ENCODE measurements at places on chromosomes 6 and 20.

- peak; percentile 48 for DNase-seq
These were observed 1.9 kb downstream of the L3MBTL3 start for GRCh38 chr6:130020073-130020906.

DNA sequence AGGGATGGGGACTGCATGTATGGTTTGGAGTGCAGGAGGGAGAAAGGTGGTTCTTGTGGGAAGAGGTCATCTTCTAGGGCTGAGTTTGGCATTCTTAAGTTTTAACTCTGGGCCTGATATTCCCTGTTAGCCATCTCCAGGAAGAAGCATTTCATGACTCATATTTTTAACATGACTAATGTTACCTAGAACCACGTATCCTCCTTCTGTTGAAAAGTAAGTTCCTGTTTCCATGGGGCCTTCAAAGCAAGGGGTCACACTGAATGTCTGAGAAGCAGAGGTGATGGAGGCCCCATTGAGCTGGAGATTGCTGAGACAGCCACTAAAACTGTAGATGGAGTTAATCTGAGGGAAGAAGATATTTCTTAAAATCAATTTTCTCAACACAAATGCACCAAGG is 30.2 kb downstream of the FAM229B start:
- no peak for DNase-seq

DNA sequence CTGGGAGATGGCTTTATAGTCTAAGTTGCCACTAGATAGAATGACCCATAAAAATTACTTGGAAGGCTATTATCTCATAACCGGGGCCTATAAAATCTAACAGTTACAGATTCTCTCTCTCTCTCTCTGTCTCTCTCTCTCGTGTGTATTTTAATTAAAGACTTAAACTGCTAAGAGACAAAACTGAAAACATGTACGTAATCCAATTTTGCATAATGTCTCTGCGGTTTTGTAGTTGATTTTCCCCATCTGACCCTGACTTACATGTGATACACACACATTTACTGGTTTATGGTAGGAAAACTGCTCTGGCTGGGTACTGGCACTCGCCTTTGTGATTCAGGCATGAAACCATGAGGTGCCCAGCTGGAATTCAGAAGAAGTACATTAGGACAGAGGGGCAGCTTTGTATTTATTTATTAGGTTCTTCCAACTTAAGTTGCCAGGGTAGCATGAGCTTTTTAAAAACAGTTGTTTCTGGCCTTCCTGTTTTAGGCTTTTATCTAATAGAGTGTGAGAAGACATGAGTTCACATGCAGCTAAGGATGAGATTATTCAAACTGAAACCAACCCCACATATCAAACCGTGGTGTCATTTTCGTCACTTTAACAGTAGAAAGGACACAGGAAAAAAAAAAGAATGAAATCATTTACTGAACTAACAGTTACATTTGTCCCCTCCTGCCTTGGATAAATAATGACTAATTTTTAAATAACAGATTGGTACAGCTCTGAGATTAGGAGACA is 182.5 kb downstream of the GMPR start:
- DNase-seq = no peak

GRCh38 chr20:44643596-44644229 is 7.8 kb downstream of the ADA start:
- peak; percentile 50 for DNase-seq

- no peak for DNase-seq
These were observed 215.9 kb upstream of the KCNG1 start for GRCh38 chr20:51238675-51239305.

DNA sequence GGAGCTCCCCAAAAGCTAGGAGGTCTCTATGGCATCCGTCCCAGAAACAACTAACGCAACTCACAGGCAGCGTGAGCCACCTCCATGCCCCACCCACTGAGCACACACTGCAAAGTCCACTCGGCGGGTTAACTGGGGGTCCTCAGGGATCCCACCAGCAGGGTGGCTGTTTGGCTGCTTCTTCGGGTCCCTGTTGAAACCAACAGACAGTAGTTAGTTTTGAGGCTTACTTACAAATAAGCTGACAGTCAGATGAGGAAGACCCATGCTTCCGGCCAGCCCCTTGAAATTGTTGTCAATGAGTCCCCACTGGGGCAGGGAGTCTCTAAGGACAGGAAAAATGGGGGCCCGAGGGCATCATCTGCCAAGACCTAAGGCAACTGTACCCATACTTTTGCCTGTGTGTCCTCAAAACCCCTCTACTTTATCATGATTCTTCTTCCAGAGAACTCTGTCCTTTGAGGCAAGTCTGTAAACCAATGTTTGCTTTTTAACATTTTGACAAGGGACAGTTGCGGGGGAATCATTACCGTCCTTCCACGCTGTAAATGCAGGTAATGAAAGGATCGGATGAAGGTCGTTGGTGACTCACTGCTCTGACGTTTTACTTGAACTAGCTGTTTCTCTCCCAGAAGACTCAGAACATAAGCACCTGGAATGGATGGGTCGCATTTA is 2.2 kb upstream of the PCK1 start:
- peak; percentile 66 for DNase-seq

GRCh38 chr20:20498076-20498861 is 130.4 kb downstream of the INSM1 start:
- DNase-seq = no peak

DNA sequence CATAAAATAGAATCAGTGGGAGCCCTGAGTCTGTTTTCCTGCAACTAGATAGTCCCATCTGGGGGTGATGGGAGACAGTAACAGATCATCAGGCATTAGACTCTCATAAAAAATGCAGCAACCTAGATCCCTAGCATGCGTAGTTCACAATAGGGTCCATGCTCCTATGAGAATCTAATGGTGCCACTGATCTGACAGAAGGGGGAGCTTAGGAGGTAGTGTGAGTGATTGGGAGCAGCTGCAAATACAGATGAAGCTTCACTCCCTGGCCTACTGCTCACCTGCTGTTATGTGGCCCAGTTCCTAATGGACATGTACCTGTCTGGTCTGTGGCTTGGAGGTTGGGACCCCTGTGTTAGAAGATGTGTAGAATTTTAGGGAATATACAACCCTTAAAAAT is 904.5 kb upstream of the EPHA7 start:
- DNase-seq = no peak

DNA sequence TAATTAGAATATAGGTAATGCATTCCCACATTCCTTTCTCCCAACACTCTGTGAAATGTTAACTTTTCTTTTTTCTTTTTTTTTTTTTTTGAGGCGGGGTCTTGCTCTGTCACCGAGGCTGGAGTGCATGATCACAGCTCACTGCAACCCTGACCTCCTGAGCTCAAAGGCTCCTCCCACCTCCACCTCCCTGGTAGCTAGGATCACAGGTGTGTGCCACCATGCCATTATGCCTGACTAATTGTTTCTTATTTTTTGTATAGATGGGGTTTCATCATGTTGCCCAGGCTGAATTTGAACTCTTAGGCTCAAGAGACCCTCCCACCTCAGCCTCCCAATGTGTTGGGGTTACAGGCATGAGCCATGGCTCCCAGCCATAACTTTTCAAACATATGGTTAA is 135.7 kb upstream of the SHLD1 start:
- DNase-seq = no peak

GRCh38 chr6:76697585-76697984 is 625.1 kb upstream of the IMPG1 start:
- no peak for DNase-seq

DNA sequence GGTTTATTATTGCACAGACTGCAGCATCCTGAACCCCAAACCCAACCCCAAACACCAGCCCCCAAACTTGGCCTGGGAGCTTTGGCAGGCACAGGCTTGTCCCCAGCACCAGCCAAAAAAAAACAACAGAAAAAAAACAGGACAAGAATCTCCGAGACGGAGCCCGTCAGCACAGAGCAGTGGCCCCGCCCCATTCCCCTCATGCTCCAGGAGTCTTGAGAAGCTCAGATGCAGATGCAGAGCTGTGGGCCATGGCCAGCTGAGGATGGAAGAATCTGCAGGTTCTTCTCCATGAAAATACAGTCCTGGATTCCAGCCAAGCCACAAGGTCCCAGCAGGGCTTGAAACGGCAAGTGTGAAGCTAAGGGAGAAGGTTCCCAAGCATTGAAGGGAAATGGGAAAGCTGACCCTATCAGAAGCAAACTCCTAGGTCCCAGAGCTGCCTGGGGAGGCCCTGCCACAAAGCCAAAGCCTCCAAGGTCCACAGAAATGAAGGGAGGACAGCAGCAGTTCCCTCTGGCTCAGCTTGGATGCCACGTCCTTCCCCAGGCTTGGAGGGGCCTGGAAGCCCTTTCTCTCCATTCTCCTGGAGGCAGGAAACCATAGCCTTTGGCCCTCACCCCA is 75.2 kb downstream of the JPH2 start:
- DNase-seq = no peak

- DNase-seq = no peak
These were observed 33.0 kb upstream of the DUSP22 start for GRCh38 chr6:259316-259715.

DNA sequence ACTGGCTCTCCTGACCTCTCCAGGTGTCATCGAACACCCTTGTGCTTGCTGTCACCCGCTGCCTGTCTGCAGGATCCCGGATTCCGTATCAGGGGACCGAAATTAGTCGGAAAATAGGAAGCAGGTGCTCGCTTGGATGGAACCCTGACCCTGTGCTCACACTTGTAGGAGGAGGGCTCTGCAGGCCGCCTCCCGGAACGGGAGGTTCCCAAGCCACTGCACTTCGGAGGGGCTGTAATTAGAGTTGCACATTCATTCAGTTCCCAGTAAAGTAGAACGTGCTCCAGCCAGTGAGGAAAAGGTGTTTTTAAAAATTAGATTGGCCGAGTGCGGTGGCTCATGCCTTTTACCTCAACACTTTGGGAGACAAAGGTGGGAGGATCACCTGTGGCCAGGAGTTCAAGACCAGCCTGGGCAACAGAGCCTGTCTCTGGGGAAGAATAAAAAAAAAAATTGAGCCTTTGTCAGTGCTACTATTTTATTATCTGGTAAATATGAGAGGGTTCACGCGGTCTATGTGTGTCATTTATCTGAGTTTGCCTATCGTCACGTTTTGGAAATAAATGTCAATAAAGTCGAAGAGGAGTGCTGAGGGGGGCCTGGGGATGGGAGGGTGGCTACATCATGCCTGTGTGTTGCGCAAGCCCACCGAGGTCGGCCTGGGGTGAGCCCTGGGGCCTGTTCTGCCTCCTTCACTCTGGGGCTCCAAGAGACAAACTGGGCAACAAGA is 1.5 kb upstream of the GMEB2 start:
- peak; percentile 80 for DNase-seq
